ENCODE measurements at places on chromosomes 5 and 9.

GRCh38 chr5:57727591-57727990 is 245.0 kb upstream of the ACTBL2 start:
- H3K4me1 ChIP-seq = no peaks in the 10 kb centered on the region
- H3K36me3 ChIP-seq = no peaks in the 10 kb centered on the region
- no peak overlapping the region for H3K27ac ChIP-seq
- H3K4me3 ChIP-seq = no peak overlapping the region
- no peak for DNase-seq

- no peaks in the 10 kb centered on the region for H3K27me3 ChIP-seq
- DNase-seq = no peak
- peaks cover 26% of the 10 kb centered on the region for H3K4me1 ChIP-seq
- H3K4me3 ChIP-seq = no peak overlapping the region
- no peak overlapping the region for H3K27ac ChIP-seq
- H3K36me3 ChIP-seq = peaks cover 3% of the 10 kb centered on the region
Observed at GRCh38 chr9:137083394-137084004, 3.3 kb upstream of the MAN1B1 start.

GRCh38 chr9:101664453-101664852 is 69.7 kb upstream of the PPP3R2 start:
- H3K27ac ChIP-seq = no peak overlapping the region
- no peaks in the 10 kb centered on the region for H3K4me1 ChIP-seq
- no peak overlapping the region for H3K4me3 ChIP-seq
- DNase-seq = no peak

- H3K27ac ChIP-seq = no peak overlapping the region
- peaks cover 4% of the 10 kb centered on the region for H3K27me3 ChIP-seq
- DNase-seq = no peak
- H3K4me1 ChIP-seq = no peaks in the 10 kb centered on the region
Observed at GRCh38 chr5:178989311-178989710, 5.8 kb downstream of the GRM6 start.

- H3K36me3 ChIP-seq = no peaks in the 10 kb centered on the region
- no peaks in the 10 kb centered on the region for H3K4me1 ChIP-seq
- H3K4me3 ChIP-seq = no peak overlapping the region
- no peak for DNase-seq
- H3K27ac ChIP-seq = no peak overlapping the region
Observed at GRCh38 chr5:34618371-34619065, 37.6 kb upstream of the RAI14 start.

GRCh38 chr5:79619854-79620253 is 7.6 kb downstream of the TENT2 start:
- H3K4me1 ChIP-seq = peaks cover 17% of the 10 kb centered on the region
- no peak overlapping the region for H3K27ac ChIP-seq
- H3K4me3 ChIP-seq = no peak overlapping the region
- DNase-seq = no peak
- no peaks in the 10 kb centered on the region for H3K27me3 ChIP-seq

DNA sequence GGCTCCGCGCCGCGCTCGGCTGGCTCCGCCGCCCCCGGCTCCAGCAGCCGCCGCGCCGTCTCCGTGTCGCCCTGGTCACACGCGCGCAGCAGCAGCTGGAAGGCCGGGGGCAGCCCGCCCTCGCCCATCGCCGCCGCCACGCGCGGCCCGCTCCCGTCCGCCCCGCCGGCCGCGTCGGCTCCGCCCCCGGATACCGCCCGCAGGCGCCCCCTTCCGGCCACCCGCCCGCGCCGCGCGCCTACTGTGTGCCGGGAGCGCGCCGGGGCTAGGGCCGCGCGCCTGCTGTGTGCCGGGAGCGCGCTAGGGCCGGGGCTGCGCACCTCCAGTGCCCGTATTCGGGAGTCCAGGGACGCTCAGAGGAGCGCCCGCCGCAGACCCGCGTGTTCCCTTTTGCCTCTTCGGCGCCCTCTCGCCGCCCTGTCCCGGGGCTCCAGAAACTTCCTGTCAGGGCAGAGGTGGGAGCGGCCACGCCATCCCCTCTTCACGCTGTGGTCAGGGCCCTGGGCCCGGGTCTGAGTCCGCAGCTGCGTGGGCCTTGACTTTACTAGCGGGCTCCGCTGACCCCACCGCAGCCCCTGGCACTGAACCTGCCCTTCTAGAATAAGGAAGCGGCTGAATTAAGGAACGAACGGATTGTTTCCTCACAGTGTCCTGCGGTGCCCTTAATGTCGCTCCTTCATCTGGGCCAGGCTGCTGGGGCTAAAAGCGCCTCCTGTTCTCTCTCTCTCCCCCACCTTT is at the start of gene ANKS6:
Gene ANKS6 (minus strand): TSS at position 192 of the 738 bp plus-strand sequence. CDS start 64 bp downstream, at position 128.
- peak; percentile 81 for DNase-seq
- peak within 1 kb of the TSS; percentile 84 for H3K4me3 ChIP-seq
- peak within 1 kb of the TSS; percentile 64 for H3K27ac ChIP-seq
- H3K27me3 ChIP-seq = peaks cover 20% of the 10 kb centered on the region

DNA sequence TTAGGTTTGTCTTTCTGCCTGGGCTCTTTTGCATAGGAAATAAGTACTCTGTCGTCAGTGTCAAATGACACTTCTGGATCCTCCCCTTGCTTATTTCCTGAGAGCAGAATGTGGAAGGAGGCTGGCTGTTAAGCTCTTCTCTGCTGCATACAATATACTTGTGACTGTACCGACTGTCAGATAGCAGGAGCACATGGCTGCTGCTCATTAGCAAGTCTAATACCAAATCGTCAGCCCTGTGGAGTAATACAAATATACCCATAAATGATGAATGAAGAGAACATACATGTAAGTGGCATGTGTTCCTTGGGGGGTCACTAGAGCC is at the start of gene GPR151:
Gene GPR151 (minus strand): TSS at position 40 of the 325 bp plus-strand sequence. CDS start 77 bp downstream, outside the sequence.
- H3K4me1 ChIP-seq = no peaks in the 10 kb centered on the region
- peaks cover 5% of the 10 kb centered on the region for H3K36me3 ChIP-seq
- no peak within 1 kb of the TSS for H3K4me3 ChIP-seq
- no peak for DNase-seq
- H3K27me3 ChIP-seq = peaks cover 6% of the 10 kb centered on the region
